AG04449 (cell line): ENCODE measurements at places on chromosomes 11 and 22.

- no peak for DNase-seq
Measured at GRCh38 chr11:93526641-93527583, 16.3 kb downstream of the SMCO4 start.

DNA sequence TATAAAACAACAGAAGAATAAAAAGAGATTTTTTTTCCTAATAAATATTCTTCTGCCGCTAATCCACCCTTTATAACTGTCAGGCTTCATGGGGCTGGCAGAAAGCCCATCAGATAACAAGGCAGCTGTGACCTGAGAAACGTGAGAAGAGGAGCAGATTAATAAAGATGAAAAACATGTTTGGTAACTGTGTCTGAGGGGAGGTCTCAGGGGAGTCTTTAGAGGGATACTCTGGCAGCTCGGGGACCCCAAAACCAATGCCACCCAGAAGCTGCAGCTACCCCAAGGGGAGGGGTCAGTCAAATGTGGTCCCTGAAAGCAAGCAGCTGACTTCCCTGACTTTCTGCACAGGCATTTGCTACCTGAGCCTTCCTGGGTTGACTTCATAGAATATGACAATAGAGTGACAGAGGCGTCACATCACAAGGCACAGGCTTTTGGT is 48.4 kb upstream of the POU2AF1 start:
- no peak for DNase-seq

- no peak for DNase-seq
Measured at GRCh38 chr11:57885298-57886050, 123.9 kb downstream of the CTNND1 start.

- DNase-seq: no peak
Measured at GRCh38 chr11:69361048-69361447, 67.1 kb downstream of the MYEOV start.

DNA sequence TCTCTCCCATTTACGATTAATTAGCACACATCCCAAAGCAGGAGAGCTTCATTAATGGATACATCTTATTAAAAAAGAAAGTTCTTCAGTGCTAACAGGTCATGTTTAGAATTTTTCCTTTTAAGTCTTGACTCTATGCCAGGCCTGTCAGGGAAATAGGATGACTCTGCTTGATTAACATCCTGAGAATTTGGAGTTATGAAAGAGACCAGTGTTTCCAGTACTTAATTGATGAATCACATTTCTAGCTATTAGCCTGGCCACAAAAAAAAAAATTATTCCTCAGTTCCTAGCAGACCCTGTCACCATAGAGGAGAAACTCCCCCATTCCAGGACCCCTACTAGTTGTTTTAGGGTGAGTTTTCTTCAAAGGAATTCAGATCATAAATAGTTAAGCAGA is 23.6 kb upstream of the ME3 start:
- DNase-seq: no peak

DNA sequence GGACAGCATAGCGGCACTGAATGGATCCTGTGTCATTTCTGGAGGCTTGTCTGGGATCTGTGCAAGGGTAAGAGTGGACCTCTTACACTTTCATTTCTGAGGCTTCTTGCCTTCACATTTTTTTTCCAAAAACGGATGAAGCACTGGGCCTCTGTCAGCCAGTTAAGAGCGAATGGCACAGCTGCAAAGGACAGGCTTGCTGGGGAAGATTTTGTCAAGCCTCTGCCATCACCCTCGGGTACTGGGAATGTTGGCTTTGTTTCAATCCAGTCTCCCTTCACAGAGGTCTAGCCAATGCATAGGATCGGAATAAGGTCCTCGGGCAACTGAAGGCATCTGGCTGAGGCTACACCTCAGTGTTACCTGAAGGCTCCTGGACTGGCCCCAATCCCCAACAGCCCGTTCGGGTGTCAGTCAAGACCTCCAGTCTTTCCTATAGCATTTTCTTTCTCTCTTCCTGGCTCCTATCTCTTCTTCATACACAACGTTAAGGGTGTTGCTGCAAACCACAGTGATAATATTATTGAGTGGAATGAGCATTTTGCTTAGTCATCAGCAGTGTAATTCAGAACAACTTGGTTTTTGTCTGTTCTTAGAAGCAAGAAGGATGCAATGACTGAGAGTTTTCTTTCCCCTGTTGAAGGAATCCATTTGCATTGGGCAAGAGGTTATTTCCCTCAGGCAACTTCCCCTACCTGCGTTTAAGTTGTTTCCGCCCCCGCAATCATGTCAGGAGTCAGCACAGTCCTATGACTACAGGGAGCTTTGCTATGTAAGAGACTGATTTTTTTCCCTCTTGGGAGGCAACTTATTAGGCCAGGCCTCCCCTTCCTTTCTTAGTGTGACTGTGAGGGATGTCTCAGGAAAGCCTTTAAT is 22.8 kb downstream of the NPAT start:
- DNase-seq: peak; percentile 29

GRCh38 chr22:38419858-38420160 is 35.2 kb downstream of the KCNJ4 start:
- DNase-seq: no peak

DNA sequence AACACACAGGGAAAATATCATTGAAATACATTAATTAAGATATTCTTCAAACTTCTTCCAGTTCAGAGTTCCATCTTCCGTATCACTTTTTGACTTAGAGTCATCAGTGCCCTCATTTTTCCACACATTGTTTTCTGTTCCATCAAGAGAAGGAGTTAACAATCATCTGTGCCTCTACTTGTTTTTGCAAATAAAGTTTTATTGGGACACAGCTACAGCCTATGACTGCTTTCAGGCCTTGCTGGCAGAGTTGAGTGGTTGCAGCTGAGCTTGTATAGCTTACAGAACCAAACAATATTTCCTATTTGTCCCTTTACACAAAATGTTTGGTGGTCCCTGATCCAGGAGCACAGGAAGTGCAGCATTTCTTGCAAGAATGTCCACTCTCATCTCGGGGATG is 51.6 kb downstream of the SGSM1 start:
- no peak for DNase-seq

DNA sequence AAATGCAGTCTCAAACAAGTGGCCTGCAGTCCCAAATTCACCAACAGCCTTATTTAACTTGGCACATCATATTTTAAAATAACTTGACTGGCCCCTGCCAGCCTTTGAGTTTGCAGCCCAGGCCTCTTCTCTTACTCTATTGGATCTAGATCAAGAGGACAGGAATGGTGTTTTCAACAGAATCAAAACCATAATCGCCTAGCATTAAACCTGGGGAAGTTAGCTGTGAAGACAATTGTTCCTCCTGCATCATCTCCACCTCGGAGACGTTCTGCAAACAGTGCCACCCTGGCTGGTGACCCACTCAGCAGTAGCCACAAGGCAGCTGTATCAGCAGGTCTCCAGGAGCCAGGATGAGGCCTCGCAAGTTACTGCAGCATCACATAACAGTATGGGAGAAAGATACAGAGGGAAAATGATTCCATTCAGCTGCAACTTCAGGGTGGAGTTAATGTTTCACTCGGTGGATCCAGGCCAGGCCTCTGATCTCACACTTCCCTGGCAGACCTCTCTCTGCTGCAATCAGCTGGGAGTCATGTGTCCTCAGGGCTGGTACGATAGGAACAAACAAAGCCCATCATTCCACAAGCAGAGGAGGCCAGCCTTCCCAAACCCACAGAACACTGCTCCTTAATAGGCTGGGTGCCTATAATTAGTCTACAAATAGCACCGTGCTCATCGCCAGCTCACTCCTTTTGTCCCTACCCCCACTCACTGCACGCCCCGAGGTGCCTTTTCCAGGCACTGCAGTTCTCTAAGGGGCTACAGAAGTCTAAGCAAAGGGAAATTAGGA is 18.6 kb upstream of the SCN2B start:
- peak; percentile 17 for DNase-seq

DNA sequence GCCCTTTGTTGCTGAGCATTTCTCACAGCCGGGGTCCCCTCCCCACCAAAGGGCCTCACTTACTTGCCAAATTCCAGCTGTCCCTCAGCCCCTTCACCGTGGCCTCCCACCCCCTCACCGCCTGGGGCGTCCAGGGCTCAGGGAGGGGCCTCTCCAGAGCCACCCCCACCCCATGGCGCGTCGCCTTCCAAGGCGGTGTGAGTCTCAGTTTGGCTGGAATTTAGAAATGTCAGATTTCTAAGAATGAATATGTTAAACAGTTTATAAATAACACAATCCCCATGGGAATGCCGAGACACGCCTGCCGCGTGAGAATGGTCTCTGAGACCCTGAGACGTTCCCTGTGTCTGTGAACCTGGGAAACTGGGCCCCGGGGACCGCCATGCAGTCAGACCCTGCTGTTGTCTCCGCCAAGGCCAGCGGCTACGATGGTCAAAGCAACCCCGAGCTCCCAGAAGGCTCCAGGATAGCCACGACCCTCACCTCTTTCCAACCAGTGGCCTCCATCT is 28.9 kb downstream of the CELSR1 start:
- no peak for DNase-seq

- DNase-seq: no peak
Measured at GRCh38 chr11:94751218-94751609, 16.9 kb upstream of the AMOTL1 start.
